ENCODE measurements at places on chromosomes 6 and 20.

DNA sequence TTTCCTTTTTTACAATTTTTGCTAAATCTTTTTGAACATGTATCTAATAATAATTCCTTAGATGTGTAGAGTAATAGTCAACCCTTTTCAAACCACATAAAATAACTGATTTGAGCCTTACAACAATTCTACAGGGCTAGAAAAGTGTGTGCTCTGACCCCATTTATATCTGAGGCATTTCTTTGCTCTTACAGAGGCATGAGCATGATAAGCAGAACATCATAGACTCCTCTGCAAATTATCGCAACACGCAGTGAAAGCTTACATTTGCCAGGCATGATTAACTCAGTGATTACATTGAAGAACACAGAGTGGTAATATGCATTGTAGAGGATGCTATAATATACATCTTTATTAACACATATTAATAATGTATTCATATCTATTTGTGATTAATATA, 120.4 kb downstream of the SIM1 start:
- no peak for DNase-seq

DNA sequence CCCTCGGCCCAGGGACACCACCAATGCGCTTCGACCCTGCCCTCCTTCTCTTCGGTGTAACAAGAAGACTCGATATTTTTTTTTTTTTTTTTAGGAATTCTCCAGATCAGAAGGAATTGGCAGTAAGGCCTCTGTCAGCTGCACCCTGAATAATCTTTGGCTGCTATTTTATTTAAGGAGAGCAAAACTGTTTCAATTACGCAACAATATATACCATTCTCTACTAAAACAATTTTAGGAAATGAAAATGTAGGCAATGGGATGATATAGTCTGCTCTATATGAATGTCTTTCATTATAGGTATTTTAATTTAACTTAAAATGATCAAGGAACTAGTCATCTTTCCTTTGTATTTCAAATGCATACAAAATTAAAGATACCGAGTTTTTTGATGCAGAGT, 13.3 kb downstream of the ZCCHC3 start:
- no peak for DNase-seq

- no peak for DNase-seq
Observed at GRCh38 chr20:50092436-50092835, 20.5 kb downstream of the UBE2V1 start.

DNA sequence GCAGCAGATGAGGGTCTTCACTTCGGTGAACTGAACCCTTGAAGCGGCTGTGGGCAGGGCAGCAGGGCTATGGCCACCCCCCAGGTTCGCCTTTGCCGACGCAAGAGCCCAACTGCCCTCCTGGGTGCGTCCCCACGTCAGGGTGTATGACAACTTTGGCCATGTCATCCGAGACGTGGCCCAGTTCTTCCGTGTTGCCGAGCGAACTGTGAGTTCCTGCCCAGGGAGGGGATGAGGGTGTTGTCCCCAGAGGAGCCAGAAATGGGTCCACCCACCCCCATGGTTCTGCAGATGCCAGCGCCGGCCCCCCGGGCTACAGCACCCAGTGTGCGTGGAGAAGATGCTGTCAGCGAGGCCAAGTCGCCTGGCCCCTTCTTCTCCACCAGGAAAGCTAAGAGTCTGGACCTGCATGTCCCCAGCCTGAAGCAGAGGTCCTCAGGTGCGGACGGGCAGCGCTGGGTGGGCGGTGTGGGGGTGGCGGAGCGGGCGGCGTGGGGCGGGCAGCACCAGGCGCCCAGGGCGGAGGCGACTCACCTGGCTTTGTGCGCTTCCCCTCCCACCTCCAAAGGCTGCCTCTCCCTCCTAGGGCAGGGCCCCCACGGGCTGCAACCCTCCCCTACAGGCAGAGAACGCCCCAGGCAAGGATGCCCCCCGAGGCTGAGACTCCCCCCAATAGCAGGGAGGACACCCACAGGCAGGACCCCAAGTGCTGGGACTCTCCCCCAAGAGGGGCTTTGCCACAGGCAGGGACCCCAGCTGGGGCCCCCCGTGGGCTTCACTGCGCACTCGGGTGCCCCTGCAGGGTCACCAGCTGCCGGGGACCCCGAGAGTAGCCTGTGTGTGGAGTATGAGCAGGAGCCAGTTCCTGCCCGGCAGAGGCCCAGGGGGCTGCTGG, 6.2 kb upstream of the TNFRSF6B start:
- no peak for DNase-seq

- DNase-seq: no peak
Observed at GRCh38 chr20:48821261-48821920, 6.4 kb downstream of the PREX1 start.

- no peak for DNase-seq
Observed at GRCh38 chr6:89575562-89575960, 63.0 kb downstream of the LYRM2 start.

GRCh38 chr6:30743099-30744053, 889 bp upstream of the FLOT1 start:
- DNase-seq: no peak

DNA sequence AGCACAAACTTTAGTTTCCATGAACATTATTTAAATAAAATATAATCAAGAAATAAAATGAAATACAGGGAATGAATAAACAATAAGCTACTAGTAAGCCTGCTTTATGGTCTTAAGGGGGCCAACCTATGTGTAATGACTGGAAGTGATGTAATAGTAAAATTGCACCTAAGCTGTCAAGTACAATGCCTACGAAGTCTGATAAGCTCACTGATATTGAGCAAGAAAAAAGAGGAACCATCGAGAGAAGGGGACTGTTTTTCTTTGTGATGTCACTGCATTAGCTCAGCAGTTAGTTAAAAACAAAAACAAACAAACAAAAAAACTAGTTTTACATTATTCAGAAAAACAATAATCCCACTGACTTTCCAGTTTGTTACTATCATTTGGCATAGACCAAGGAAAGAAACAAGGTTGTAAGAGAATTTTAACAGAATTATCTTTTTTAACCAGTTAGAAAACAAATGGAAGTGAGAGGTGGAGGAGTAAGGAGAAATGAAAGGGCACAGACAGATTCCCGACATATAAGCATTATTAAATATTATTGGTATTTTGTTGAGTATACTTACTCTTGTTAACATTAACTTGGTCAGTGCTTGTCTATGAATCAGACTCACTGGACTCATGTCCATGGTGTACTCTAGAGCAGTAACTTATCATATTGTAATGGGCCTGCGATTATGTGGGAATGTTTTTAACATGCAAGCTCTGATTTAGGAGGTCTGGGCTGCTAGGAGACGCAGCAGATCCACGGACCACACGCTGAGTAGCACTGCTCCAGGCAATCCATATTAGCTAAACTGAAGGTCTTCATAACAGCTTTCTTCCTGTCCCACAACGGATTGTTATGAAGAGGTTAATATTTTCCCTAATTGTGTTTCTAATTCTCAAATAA, 99.6 kb upstream of the HMGCLL1 start:
- no peak for DNase-seq

- DNase-seq: peak; percentile 70
Observed at GRCh38 chr6:5713519-5713918, 293.2 kb downstream of the NRN1 start.

DNA sequence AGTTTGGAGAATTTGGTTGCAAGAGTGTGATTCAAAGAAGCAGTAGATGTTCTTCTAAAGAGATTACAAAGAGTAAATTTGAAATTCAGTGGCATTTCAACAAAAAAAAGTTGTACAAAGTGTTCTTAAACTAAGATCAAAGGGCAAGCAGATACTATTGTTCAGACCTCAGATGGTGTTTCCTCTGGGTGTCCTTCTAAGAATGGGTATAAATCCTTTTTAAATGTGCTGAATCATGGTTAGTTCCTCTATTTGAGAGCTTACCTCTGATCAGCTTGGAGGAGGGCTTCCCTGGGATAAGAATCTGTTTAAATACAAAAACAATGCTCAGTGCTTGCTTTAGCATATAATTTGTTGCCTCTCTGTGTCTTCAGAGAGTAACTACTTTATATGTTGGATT, 6.3 kb downstream of the BMP6 start:
- no peak for DNase-seq

- no peak for DNase-seq
Observed at GRCh38 chr6:170039156-170040114, 251.4 kb downstream of the DLL1 start.

DNA sequence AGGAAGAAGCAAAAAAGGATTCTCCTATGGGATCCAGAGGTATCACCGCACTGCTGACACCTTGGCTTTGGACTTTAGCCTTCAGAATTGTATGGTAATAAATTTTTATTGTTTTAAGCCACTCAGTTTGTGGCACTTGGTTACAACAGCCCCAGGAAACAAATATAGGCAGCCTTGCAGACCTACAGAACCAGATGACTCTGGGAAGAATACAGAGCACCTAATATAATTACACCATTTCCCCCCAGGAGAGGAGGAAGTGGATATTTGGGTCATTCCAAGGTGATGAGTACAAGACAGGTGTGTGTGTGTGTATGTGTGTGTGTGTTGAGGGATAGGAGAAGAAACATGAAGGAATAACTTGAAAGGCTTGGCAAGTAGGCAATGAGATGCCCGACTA, 84.2 kb upstream of the ENPP5 start:
- no peak for DNase-seq

- no peak for DNase-seq
Observed at GRCh38 chr6:67640484-67640883, 994.6 kb upstream of the ADGRB3 start.

DNA sequence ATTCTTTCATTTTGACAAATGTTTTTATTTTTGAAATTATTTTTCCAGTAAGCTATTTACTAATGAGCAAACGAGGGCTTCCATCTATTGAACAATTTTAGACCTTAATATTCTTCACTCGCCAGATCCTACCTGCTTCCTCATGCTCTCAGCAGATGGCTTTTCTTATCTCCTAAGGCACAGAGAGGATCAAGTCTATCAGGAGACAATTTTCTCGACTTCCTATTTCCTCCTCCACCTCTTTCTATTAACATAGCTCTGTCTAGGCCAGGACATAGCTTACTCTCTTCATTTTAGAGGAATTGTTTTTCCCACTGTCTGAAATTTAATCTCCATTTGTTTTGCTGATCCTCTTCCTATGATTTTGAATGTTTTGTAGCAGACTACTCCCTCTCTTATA, 87.0 kb upstream of the MAN1A1 start:
- DNase-seq: no peak

GRCh38 chr6:52399511-52400312, 20.4 kb upstream of the EFHC1 start:
- DNase-seq: peak; percentile 78

DNA sequence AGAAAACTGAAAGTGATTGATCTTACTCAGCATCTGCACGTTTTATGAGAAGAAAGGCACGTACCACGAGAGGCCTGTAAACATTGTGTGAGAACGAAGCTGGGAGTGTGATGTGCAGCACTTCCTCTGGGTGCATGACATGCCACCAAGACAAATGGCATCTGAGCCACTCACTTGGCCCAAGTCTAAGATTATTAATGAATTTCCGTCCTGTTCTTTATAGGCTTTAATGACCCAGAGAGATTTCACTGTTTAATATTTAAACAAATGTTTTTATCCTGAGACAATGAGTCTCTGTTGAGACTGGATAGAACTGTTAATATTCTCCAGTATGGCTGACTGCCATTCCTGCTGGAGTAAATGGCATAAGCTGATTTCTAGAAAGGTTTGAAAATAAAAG, 172.6 kb upstream of the PHACTR1 start:
- no peak for DNase-seq
